ENCODE measurements at places on chromosomes 3 and 15. TPM values are rescaled to one million over a fixed set of nuclear protein-coding genes. Genes with fewer than 3 reads are reported as not detected.

The CD86 gene
- total RNA-seq = 0.42 TPM

- no peak overlapping the region for H3K27ac ChIP-seq
- no peaks in the 10 kb centered on the region for H3K27me3 ChIP-seq
- peaks cover 13% of the 10 kb centered on the region for H3K36me3 ChIP-seq
- DNase-seq = no peak
These were observed 25.0 kb downstream of the SIDT1 start for GRCh38 chr3:113557374-113557773.

The TMEM158 gene
- total RNA-seq = not detected

The GPR27 gene
- total RNA-seq = 0.17 TPM

DNA sequence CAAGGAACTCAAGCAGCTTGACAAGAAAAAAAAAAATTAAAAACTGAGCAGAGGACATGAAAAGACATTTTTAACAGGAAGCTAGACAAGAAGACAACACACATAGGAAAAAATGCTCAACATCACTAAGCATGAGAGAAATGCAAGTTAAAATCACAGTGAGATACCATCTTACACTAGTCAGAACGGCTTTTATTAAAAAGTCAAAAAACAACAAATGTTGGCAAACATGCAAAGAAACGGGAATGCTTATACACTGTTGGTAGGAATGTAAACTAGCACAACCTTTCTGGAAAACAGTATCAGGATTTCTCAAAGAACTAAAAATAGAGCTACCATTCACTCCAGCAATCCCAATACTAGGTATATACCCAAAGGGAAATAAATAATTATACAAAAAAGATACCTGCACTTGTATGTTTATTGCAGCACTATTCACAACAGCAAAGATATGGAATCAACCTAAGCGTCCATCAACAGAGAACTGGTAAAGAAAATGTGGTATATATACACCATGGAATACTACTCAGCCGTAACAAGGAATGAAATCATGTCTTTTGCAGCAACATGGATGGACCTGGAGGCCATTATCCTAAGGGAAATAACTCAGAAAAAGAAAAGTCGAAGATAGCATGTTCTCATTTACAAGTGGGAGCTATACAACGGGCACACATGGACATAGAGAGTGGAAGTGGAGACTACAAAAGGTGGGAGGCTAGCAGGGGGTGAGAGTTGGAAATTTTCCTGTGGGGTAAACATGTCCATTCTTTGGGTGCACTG is 5.2 kb downstream of the GOLIM4 start:
- DNase-seq = no peak
- peaks cover 24% of the 10 kb centered on the region for H3K27me3 ChIP-seq
- no peak overlapping the region for H3K4me3 ChIP-seq

DNA sequence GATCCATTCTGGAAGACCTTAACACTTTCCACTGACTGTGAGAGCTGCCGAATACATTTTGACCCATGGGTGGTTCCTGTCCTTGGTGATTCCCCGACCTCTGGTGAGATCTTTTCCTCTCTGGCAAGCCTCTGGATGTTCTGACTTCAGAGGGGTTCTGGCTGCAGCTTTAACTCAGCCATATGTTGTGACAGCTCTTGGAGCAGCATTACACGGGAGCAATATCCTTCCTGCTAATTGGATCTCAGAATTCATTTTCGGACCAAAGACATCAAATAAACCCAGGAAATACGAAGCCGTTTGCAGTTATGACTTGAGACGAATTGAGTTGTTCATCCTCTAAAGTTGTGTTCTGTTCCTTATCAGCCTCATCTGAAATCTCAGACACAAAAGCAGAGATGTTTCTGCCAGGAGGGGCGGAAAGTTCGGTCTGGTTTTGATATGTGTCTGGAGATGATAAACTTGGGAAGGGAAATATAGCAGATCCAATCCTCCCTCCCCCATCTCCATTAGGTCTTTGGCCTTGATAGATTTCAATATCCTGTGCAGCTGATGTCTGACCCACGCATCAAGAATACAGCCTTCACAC is 10.0 kb downstream of the TMEM158 start:
- peaks cover 26% of the 10 kb centered on the region for H3K27me3 ChIP-seq
- DNase-seq = no peak
- no peaks in the 10 kb centered on the region for H3K36me3 ChIP-seq
- no peak overlapping the region for H3K4me3 ChIP-seq
- H3K27ac ChIP-seq = no peak overlapping the region

- peaks cover 50% of the 10 kb centered on the region for H3K4me1 ChIP-seq
- DNase-seq = no peak
- H3K36me3 ChIP-seq = peaks cover 8% of the 10 kb centered on the region
- no peak overlapping the region for H3K27ac ChIP-seq
- H3K27me3 ChIP-seq = no peaks in the 10 kb centered on the region
These were observed 5.3 kb upstream of the NRROS start for GRCh38 chr3:196634224-196634623.

The SORD gene
- 10.2 TPM for total RNA-seq

Measured in activated naive CD8-positive, alpha-beta T cell treated with anti-CD3 and anti-CD28 coated beads, Interleukin-2, amount 10 ng/mL, durations not matched to agents 7 days and 5 days (primary cell).